MCF 10A (cell line): ENCODE measurements at places on chromosomes 16 and 17. TPM values are rescaled to one million over a fixed set of nuclear protein-coding genes. Genes with fewer than 3 reads are reported as not detected.

DNA sequence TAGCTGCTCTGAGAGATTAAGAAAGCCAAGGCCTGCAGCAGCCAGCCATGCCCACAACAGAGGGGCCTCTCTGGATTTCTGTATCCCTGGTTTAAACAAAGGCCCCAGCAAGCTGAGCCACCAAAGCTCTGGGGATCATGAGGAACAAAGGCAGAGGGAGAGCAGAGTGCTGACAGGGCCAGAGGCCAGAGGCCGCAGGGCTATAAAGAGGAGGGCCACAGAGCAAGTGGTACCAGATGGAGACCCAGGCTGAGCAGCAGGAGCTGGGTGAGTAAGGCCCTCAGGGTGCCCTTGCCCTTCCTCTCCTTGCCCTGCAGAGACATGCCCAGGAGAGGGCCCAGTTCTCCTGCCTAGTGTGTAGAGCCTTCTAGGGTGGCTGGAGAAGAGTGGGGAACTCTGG lies at the start of gene CRYBA1:
Gene CRYBA1, plus strand, starts transcription at position 232 of the 400 bp plus-strand sequence. Its CDS starts 5 bp downstream, at position 237.
- no peaks in the 10 kb centered on the region for H3K36me3 ChIP-seq
- DNase-seq: no peak
- no peaks in the 10 kb centered on the region for H3K27me3 ChIP-seq
- H3K4me1 ChIP-seq: peaks cover under 1% of the 10 kb centered on the region

DNA sequence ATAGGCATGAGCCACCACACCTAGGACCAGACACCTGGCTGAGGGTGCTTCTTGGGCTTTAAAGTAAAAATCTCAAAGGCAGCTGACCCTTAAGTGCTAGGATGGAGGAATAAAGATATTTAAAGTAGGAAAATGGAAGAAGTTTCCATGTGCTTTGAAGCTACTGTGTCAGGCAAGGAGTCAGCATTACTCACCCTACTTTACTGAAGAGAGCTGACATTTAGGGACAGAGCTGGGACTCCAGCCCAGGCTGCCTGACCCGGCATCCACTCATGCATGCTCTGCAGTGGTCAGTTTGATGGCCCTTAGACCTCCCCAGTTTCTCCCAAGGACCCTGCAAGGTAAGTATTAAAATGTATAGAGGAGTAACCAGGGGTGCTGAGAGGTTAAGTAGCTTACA lies 124.7 kb upstream of the PLCG2 start:
- H3K27me3 ChIP-seq: no peaks in the 10 kb centered on the region
- no peak overlapping the region for H3K4me3 ChIP-seq
- H3K36me3 ChIP-seq: peaks cover 48% of the 10 kb centered on the region
- H3K27ac ChIP-seq: no peak overlapping the region
- DNase-seq: no peak

Gene KRTAP4-6
- not detected in 2 replicates for total RNA-seq

- no peaks in the 10 kb centered on the region for H3K27me3 ChIP-seq
- H3K4me3 ChIP-seq: no peak overlapping the region
- H3K36me3 ChIP-seq: peaks cover 29% of the 10 kb centered on the region
- no peak for DNase-seq
- no peaks in the 10 kb centered on the region for H3K4me1 ChIP-seq
Measured at GRCh38 chr16:2056681-2057407, 9.1 kb downstream of the TSC2 start.

DNA sequence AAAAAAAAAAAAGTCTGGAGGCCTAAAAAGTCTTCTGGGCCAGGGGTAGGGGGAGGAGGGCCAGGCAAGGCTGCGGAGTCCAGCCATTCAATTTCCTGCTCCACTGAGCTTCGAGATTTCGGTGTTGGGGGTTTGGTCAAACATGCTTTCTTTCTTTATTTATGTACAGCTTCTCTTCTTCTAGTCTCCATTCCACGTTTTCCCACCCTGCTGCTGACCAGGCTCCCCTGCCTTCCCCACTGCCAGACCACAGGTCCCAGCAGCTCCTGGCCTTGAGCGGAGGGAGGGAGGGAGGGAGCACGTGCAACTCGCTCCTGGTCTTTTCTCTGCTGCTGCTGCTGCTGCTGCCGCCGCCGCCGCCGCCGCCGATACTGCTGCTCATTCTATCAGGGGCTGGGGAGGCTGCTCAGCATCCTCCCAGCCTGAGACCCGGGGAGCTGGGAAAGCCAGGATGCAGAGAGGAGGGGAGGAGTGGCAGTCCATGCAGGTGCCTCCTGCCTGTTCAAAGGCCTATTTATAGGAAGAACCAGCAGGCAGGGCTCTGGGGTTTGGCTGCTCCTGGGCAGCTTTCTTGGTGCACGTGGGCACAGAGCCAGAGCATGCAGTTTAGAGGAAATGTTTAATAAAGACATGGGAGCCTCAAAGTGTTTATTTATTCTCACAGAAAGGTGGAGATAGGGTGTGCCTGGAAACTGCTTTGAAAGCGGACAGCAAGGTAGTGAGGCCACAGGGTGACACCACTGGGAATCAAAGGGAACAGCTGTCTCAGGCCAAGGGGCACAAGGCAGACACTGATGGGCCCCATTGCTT lies 23.4 kb upstream of the ZFHX3 start:
- H3K36me3 ChIP-seq: no peaks in the 10 kb centered on the region
- H3K4me3 ChIP-seq: peak overlapping the region; percentile 75
- H3K27ac ChIP-seq: peak overlapping the region; percentile 98
- H3K4me1 ChIP-seq: peaks cover 32% of the 10 kb centered on the region

Gene FOXK2
- 85.9 and 104 TPM in 2 replicates for total RNA-seq

GRCh38 chr16:62137996-62138395 lies 101.8 kb upstream of the CDH8 start:
- H3K4me1 ChIP-seq: no peaks in the 10 kb centered on the region
- no peaks in the 10 kb centered on the region for H3K36me3 ChIP-seq
- no peak for DNase-seq
- H3K4me3 ChIP-seq: no peak overlapping the region
- H3K27me3 ChIP-seq: peaks cover 50% of the 10 kb centered on the region

- DNase-seq: peak; percentile 16
- H3K36me3 ChIP-seq: peaks cover 48% of the 10 kb centered on the region
- peaks cover 16% of the 10 kb centered on the region for H3K4me1 ChIP-seq
- H3K27me3 ChIP-seq: no peaks in the 10 kb centered on the region
- peak overlapping the region; percentile 97 for H3K27ac ChIP-seq
Measured at GRCh38 chr16:1610899-1611632, 806 bp downstream of the IFT140 start.

GRCh38 chr17:45844695-45845375 lies at the start of gene SPPL2C:
SPPL2C (plus strand) TSS chr17:45844881; CDS start chr17:45844907, 26 bp downstream.
- no peak within 1 kb of the TSS for H3K4me3 ChIP-seq
- no peak within 1 kb of the TSS for H3K27ac ChIP-seq
- H3K36me3 ChIP-seq: no peaks in the 10 kb centered on the region
- H3K27me3 ChIP-seq: peaks cover 2% of the 10 kb centered on the region
- peaks cover 8% of the 10 kb centered on the region for H3K4me1 ChIP-seq

Gene BEAN1
- total RNA-seq: 1.1 and 2.7 TPM in 2 replicates

- peaks cover 28% of the 10 kb centered on the region for H3K36me3 ChIP-seq
- peaks cover 29% of the 10 kb centered on the region for H3K4me1 ChIP-seq
- no peak for DNase-seq
- no peak overlapping the region for H3K27ac ChIP-seq
Measured at GRCh38 chr17:19381741-19382444, 3.6 kb downstream of the MAPK7 start.

DNA sequence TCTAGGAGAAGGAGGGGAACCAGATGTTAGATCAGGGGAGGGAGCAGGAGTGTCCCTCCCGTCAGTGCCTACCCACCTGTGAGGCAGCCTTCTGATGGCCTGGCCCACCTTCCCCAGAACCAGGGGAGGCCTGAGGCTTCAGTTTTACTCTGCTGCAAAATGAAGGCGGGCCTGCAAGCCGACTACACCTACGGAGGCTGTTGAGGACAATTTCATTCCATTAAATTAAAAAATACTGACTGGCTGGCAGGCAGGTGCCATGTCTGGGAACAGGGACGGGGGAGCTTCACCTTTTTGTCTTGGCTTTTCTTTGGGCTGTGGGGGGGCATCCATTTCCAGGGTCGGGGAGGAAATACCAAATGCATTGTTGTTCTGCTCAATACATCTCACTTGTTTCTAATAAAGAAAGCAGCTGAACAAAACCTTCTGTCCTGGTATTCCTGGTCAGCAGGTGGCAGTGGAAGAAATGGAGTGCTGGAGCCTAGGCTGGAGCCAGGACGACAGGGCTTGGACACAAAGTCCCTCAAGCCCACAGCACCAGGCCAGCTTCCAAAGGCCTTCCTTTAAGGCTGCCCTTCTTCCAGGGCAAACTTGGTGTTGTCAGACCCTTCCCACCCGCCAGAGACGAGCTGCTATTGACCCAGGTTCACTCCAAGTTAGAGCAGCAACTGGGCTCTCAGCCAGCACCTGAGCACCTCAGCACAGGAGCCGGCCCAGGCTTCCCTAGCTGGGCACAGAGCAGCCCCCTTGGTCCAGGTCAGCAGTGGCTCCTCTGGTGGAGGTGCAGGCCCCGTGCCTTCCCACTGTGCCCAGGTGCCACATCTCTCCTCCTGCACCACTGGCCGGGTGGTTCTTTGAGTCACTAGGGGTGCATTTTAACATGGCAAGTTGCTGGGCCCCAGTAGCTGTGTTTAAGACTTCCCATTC lies 23.5 kb downstream of the PLCD3 start:
- peaks cover 69% of the 10 kb centered on the region for H3K36me3 ChIP-seq
- DNase-seq: peak; percentile 29
- no peak overlapping the region for H3K4me3 ChIP-seq
- no peaks in the 10 kb centered on the region for H3K27me3 ChIP-seq

DNA sequence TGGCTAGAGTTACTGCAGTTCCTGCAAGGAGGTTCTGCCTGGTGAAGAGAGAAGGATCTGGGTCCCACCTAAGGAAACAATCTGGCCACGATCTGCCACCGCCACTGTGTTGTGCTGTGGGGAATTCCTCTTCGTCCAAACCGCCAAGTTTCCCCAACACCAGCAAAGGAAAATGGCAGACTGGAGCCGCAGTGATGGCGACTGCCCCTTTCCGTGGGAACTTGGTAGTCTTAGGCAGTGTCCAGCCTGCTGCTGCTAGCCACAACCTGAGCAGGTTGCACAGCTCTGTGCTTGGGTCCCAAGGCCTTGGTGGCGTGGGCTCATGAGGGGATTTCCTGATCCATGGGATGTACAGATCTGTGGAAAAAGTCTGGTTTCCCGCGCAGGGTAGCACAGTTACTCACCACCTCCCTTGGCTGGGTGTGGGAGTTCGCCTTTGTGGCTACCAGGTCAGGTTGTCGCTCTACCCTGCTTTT lies 28.6 kb downstream of the NFATC3 start:
- no peak overlapping the region for H3K4me3 ChIP-seq
- DNase-seq: no peak
- H3K4me1 ChIP-seq: peaks cover 22% of the 10 kb centered on the region
- H3K27me3 ChIP-seq: no peaks in the 10 kb centered on the region

GRCh38 chr17:28908640-28909167 lies 5.8 kb upstream of the DHRS13 start:
- H3K27ac ChIP-seq: peak overlapping the region; percentile 75
- H3K4me1 ChIP-seq: peaks cover 17% of the 10 kb centered on the region
- H3K4me3 ChIP-seq: no peak overlapping the region

DNA sequence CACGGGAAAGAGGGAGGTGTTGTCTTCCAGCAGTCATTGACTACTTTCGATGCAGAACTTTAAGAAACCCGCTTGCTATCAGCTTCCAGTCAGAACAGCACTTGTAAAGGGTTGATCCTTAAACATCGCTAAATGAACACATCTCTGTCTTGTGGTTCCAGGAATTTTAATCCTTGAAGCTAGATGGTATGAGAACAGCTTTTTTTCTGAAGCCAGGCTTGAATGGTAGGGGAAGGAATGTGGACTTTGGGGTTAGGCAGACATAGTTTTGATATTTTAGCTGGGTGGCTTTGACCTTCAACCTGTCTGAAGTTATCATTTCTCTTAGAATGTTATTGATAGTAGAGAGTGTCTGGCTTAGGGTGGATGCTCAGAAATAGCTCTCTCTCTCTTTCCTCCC lies 81.1 kb downstream of the RGS9 start:
- DNase-seq: no peak
- no peaks in the 10 kb centered on the region for H3K4me1 ChIP-seq
- peaks cover 54% of the 10 kb centered on the region for H3K27me3 ChIP-seq
- no peak overlapping the region for H3K27ac ChIP-seq

GRCh38 chr16:10971560-10971961 lies 27.2 kb downstream of the CLEC16A start:
- peak; percentile 69 for DNase-seq
- peaks cover 5% of the 10 kb centered on the region for H3K4me1 ChIP-seq
- H3K36me3 ChIP-seq: peaks cover 35% of the 10 kb centered on the region
- H3K27me3 ChIP-seq: no peaks in the 10 kb centered on the region

DNA sequence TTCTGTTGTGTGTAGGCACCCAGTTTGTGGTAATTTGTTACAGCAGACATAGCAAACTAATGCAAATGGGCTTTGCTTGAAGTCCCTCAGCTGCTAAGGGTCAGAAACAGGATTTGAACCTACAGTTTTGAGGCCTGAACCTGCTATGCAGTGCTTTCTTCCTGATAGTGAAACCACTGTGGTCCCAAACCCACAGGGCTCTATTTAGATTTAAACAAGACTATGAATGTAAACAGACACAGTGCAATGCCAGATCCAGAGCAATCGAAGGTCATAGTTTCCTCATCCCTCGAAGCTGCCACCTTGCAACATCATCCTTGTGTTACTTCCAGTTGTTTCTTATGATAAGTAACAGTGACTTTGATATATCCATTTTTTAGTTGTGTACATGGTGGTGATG lies 630.2 kb downstream of the WWOX start:
- no peaks in the 10 kb centered on the region for H3K27me3 ChIP-seq
- H3K36me3 ChIP-seq: no peaks in the 10 kb centered on the region
- H3K27ac ChIP-seq: no peak overlapping the region
- no peak for DNase-seq
- no peak overlapping the region for H3K4me3 ChIP-seq

Gene MYO15A
- 0.20 and 1.1 TPM in 2 replicates for total RNA-seq

DNA sequence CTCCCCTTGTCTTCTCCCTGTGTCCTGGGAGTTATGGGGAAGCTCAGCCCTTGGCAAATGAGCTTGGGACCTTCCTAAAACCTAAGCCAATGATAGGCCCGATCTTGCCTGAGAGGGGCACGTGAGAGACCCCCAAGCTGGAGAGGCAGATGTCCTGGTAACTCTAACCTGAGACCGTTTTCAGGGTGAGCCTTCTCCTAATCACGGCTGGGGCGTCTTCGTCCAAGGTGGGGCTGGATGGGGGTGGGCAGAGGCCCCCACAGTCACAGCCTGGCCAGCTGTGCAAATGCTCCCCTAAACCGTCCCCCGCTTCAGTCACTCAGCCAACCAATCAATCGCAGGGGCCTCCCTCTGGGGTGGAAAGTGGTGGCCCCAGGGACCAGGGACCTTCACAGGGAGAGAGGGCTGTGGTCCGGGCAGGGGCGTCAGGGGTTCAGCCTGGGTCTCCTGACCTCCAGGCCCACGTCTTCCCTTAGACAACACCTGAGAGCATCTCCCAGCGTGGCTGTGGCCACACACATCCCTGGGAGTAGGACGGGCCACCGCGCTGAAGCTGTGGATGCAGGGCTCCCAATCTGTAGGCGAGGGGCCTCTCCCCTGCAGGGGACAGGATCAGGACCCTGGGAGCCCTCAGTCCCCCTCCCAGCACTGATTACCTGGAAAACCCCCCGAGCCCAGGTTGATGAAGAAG lies 30.6 kb downstream of the ACTG1 start:
- H3K36me3 ChIP-seq: peaks cover 6% of the 10 kb centered on the region
- H3K27ac ChIP-seq: no peak overlapping the region
- no peaks in the 10 kb centered on the region for H3K27me3 ChIP-seq
- DNase-seq: no peak
- no peak overlapping the region for H3K4me3 ChIP-seq

- H3K27ac ChIP-seq: peak overlapping the region; percentile 78
- peak; percentile 74 for DNase-seq
- peak overlapping the region; percentile 3 for H3K4me3 ChIP-seq
- peaks cover 25% of the 10 kb centered on the region for H3K36me3 ChIP-seq
- no peaks in the 10 kb centered on the region for H3K27me3 ChIP-seq
Measured at GRCh38 chr17:16377941-16378341, 3.0 kb upstream of the UBB start.
